GM12865 (cell line): ENCODE measurements at places on chromosomes 11 and 22.

- DNase-seq: no peak
These were observed 400.2 kb downstream of the KCNA4 start for GRCh38 chr11:29616611-29617010.

DNA sequence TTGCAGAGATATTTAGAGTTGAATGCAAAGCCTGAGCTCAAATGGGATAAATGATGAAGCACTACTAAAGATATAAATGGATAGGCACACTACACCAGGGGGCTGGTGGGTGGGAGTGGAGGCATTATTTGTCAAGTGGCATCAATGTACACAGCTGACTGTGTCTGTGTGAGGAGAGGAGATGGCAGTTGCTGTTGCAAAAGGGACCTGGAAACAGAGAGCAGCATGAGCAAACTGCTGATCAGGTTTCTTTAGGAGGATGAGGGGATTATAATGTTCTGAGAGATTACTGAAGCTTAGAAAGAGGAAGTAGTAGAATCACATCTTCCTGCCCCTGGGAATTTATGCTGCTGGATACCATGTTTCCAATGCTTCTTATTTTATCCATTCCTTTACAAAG is 39.4 kb upstream of the LIN7C start:
- no peak for DNase-seq

DNA sequence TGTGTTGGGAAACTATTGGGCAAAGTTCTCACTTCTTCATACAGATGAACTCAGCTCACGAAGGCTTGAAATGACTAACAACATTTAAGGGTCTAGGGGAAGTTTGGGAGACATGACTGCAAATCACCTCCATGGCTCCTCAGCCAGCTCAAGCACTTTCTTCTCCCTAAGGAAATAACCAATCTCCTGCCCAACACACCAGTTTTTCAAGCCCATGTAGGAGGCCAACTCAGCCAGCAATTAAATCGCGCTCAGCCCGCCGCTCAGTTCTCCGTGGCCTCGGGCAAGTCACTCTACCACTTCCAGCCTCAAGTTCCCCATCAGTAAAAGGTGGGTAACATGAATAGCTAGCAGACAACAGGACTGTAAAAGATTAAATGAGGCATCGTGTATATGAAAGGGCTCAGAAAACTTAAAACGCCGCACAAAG is 796 bp downstream of the POLDIP3 start:
- DNase-seq: peak; percentile 63

- peak; percentile 62 for DNase-seq
These were observed 357.2 kb downstream of the OPCML start for GRCh38 chr11:133175103-133175502.

DNA sequence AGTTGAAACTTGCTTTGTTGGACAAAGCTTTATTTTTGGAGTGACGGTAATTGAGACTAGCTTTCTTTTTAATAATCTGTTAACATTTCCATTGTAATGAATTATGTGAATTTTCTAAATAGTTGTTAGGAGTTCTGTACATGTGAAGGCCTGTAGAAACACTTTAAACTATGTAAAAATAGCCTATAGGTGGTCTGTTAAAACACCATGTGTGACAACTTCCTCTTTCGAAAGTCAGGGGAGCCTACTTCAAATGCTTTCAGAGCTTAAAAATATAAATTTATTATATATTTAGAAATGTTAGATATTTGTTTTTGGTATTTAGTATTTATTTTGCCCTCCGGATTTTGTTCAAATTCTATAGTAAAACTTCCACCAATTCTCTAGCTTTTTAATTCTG is 28.7 kb downstream of the DDIAS start:
- peak; percentile 30 for DNase-seq

- no peak for DNase-seq
These were observed 35.9 kb downstream of the ARAP1 start for GRCh38 chr11:72716290-72716689.

GRCh38 chr11:35735411-35735810 is 72.8 kb downstream of the TRIM44 start:
- DNase-seq: no peak

DNA sequence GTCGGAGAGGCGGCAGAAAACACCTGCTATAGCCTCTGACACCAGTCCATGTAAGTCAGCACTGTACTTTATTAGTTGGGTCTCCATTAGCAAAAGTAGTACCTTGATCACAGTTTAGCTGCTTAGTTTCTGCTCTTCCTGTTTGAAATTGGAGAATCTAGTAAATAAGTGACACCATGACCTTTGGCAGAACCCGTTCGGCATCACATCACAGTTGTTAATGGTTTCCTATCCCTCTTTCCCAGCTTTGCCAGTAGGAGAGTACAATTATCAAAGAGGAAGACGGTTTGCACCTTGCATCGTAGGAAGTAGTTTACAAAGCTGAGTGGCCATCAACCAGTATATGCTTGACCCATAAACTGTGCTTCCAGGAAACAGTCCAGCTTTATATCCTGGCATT is 101.8 kb downstream of the TRIM44 start:
- DNase-seq: no peak

DNA sequence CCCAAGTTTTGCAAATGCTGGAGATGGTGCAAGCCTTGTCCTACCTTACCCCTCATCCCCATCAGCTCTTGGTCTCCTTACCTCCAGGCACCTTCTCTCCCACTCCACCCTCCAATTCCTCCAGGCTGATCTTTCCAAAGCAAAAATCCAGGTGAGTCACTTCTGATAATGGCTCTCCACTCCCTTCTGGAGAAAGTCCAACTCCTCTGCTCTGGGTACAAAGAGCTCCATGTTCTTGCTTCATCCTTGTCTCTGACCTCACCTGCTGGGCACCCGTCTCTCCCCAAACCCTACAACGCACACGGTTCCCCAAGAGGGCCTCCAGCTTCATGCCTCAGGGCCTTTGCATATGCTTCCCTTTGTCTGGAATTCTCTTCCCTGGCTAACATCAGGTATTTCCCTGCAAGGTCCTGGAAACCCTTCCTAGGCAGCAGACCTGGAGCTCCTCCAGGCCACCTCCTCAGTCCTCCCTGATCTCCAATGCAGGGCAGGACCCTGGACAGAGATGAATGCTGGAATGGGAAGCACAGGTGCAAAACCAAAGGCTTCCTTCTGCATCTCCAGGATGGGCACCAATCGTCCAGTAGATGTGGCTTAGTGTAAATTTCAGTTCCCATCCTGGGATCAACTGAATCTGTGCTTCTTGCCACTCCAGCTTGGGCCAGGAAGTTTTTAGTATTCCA is 22.7 kb downstream of the IFT27 start:
- DNase-seq: no peak

GRCh38 chr22:19731361-19732135 is 8.2 kb downstream of the GP1BB start:
- no peak for DNase-seq

- DNase-seq: peak; percentile 70
These were observed 639 bp downstream of the CRY2 start for GRCh38 chr11:45847911-45848316.

DNA sequence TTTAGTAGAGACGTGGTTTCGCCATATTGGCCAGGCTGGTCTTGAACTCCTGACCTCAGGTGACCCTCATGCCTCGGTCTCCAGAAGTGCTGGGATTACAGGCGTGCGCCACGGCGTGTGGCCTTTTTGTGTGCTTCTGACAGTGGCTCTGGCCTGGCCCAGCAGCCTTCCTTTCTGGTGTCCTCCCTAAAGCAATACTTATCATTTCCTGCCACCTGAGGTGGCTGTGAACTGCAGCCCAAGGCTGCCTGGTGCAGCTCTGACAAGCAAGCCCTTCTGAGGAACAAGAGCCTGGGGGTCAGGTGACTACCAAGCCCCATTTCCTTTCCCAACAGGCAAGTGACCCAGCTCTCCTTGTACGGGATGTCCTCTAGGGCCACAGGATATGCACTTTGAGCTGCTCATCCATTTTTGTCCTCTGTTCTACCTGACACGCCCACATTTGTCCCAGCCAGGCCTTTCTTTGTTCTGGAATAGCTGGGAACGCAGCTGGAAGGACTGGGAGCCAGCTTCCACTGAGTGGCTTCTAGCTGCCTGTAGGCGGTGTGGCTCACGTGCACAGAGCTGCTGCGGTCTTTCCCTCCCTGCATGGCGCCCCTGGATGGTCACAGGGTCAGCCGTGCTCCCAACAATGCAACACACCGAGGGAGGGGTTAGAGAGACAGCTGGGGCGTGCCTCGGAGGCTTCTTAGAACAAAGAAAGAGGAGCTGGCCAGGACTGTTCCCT is 12.3 kb upstream of the BID start:
- no peak for DNase-seq

DNA sequence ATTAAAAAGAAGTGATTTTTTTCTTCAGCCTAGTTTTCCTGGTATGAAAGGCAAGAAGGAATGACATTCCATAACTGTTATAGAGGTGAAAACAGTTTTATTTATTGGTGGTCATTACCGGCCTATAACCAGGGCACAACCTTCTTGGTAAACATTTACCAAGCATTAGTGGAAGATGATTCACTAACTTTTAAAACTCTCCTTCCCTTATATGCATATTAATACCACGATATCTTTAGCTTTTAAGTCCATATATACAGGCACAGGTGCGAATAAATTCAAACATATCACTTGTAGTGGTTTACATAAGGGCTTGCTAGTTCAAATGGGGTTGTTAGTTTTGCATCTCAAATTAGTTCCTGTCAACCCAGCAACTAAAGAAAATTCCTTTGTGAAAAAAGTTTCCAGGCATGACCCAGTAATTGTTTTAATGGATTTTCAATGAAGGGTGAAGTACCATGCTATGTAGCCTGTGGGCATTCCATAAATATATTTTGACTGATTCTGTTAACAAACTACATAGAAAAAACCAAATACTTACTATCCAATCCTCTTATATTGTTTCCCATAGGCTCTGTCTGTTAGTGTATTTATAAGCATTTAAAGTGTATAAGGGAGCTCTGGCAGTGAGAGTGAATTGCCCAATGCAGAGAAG is 30.6 kb upstream of the ROBO3 start:
- DNase-seq: no peak
